GM23248 (cell line): ENCODE measurements at places on chromosomes 1 and 21. TPM values are rescaled to one million over a fixed set of nuclear protein-coding genes. Genes with fewer than 3 reads are reported as not detected.

GRCh38 chr1:77631751-77632150, 50.7 kb downstream of the ZZZ3 start:
- no peak overlapping the region for H3K27ac ChIP-seq
- no peak overlapping the region for H3K4me3 ChIP-seq
- no peaks in the 10 kb centered on the region for H3K4me1 ChIP-seq
- no peaks in the 10 kb centered on the region for H3K27me3 ChIP-seq
- no peak for DNase-seq
- peaks cover 50% of the 10 kb centered on the region for H3K36me3 ChIP-seq

DNA sequence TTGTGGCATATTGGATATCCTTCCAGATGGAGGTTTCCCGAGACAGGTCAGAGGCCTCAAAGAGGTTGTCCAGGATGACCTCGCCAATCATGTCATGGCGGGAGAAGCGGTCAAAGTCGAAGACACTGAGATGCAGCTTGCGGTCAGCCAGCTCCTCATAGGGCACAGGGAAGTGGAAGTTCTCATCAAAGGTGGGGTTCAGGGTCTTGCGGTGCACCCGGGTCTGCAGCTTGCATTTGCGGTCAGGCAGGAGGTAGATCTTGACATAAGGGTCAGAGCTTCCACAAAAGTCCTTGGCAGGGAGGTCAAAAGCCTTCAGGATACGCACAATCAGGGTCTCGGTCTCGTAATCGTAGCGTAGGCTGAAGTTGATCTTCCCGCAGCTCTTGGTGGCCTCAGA, 16.2 kb downstream of the SYT6 start:
- no peaks in the 10 kb centered on the region for H3K4me1 ChIP-seq
- H3K27me3 ChIP-seq, result peaks cover 52% of the 10 kb centered on the region
- H3K27ac ChIP-seq, result no peak overlapping the region

The ATP1A4 gene
- not detected in 2 replicates for polyA plus RNA-seq

GRCh38 chr1:46152016-46152415, 19.6 kb upstream of the PIK3R3 start:
- H3K36me3 ChIP-seq, result no peaks in the 10 kb centered on the region
- peaks cover 12% of the 10 kb centered on the region for H3K4me1 ChIP-seq
- no peaks in the 10 kb centered on the region for H3K27me3 ChIP-seq
- H3K4me3 ChIP-seq, result no peak overlapping the region

DNA sequence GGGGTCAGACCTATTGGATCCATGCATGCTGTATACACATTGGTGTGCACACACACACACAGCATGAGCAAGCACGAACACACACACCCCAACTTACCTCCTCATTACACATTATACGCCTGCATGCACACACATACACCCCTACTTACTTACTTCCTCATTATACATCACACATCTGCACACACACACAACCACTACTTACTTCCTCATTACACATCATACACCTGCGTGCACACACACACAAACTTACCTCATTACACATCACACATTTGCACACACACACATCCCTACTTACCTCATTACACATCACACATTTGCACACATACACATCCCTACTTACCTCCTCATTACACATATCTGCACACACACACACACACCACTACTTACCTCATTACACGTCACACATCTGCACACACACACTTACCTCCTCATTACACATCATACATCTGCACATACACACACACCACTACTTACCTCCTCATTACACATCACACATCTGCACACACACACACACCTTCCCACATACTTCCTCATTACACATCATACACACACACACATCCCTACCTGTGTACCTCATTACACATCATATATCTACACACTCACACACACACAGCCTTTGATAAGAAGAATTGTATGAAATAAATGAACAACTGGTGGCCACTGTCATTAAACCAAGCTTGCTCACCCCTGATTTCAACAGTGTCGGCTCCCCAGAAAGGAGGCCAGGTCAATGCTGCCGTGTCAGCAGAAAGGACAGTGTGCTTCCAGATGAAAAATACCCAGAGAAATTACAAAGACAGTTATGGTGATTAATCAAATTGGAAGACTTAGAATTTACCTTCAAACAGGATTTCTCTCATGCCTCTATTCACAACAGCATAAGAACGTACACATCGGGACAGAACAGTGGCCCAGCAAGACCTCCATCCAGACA, 117.8 kb downstream of the SETD4 start:
- no peaks in the 10 kb centered on the region for H3K4me1 ChIP-seq
- no peak overlapping the region for H3K4me3 ChIP-seq
- H3K36me3 ChIP-seq, result no peaks in the 10 kb centered on the region
- no peaks in the 10 kb centered on the region for H3K27me3 ChIP-seq
- H3K27ac ChIP-seq, result no peak overlapping the region

GRCh38 chr1:39051956-39052355, 25.8 kb downstream of the NDUFS5 start:
- H3K27ac ChIP-seq, result no peak overlapping the region
- H3K27me3 ChIP-seq, result no peaks in the 10 kb centered on the region
- no peak overlapping the region for H3K4me3 ChIP-seq
- no peak for DNase-seq
- H3K4me1 ChIP-seq, result peaks cover 12% of the 10 kb centered on the region

DNA sequence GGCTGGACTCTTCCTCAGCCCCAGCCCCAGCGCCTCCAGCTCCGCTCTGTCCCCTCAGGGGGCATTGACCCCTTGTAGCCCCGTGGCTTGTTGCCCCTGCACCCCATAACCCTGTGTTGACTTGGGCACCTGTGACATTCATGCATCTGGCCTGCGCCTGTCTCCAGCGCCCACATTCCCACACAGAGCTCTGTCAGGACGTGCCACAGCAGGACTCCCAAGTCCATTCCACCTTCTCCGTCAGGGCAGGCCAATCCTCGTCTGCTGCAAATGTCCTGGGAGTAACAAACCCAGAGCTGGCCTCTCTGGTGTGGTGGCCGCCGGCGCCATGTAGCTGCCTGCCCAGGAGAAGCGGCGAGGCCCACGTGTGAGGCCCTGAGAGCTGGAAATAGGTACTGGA, 60.6 kb downstream of the AGPAT3 start:
- DNase-seq, result no peak
- H3K36me3 ChIP-seq, result no peaks in the 10 kb centered on the region
- H3K27me3 ChIP-seq, result no peaks in the 10 kb centered on the region
- H3K4me3 ChIP-seq, result no peak overlapping the region
- no peaks in the 10 kb centered on the region for H3K4me1 ChIP-seq
- no peak overlapping the region for H3K27ac ChIP-seq

DNA sequence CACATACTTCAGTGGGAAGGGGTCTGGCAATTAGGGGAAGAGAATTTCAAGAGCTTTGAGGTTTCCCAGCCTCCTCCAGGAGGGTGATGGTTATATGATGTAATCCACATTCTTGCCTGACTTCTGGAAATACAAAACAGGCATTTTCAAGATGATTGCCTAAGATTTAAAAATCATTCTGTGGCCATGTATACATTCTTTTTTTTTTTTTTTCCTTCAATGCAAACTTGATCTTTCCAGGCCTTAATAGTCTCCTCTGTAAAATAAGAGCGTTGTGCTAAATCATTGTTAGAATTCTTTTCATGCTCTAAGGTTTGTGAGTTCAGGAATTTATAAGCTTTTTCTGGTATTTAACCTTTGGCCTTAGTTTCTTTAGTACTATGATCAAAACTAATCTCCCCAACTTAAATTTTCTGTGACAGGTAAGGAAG, 192.3 kb upstream of the HMCN1 start:
- H3K4me3 ChIP-seq, result no peak overlapping the region
- no peaks in the 10 kb centered on the region for H3K27me3 ChIP-seq
- H3K4me1 ChIP-seq, result peaks cover 14% of the 10 kb centered on the region
- no peak overlapping the region for H3K27ac ChIP-seq
- peak; percentile 40 for DNase-seq

- no peaks in the 10 kb centered on the region for H3K36me3 ChIP-seq
- H3K27me3 ChIP-seq, result no peaks in the 10 kb centered on the region
- H3K4me3 ChIP-seq, result no peak overlapping the region
- DNase-seq, result no peak
- no peak overlapping the region for H3K27ac ChIP-seq
- H3K4me1 ChIP-seq, result no peaks in the 10 kb centered on the region
Observed at GRCh38 chr21:40923407-40923806, 76.4 kb upstream of the DSCAM start.

The ZNF648 gene
- polyA plus RNA-seq, result not detected in 2 replicates

- no peaks in the 10 kb centered on the region for H3K27me3 ChIP-seq
- H3K27ac ChIP-seq, result no peak overlapping the region
- peak; percentile 96 for DNase-seq
- no peaks in the 10 kb centered on the region for H3K36me3 ChIP-seq
- no peak overlapping the region for H3K4me3 ChIP-seq
Observed at GRCh38 chr1:8848663-8849386, 29.7 kb downstream of the ENO1 start.
